CD4-positive, alpha-beta memory T cell (primary cell): ENCODE measurements at places on chromosomes 2 and 18. TPM values are rescaled to one million over a fixed set of nuclear protein-coding genes. Genes with fewer than 3 reads are reported as not detected.

GRCh38 chr2:167069855-167070254, 181.6 kb downstream of the XIRP2 start:
- no peak for DNase-seq

DNA sequence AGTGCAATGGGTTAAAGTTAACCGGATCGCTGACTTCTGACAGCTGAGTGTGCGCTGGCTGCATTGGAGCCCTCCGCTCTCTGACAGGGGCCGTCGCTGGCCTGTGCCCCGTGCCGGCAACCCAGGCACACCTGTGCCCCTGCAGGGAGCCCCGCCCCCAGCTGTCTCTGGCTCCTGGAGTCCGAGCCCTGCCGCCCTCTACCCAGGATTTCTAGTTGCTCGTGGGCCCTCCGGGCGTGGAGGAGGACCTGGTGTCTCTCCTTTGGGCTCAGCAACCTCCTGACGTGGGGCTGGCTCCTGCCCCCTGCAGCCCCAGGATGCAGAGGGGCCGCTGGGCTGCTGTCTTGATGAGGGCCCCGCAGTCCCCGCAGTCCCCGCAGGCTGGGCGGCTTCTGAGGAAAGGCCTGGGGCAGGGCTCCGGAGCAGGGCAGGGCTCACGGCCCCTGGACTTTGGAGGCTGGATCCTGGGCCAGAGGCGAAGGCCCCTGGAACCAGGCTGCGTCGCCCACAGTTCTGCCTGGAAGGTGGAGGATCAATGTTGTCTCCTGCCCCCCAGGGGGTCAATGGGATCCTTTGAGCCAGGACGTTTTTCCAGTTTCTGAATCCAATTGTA, 172.8 kb downstream of the RNF144A start:
- no peak for DNase-seq

DNA sequence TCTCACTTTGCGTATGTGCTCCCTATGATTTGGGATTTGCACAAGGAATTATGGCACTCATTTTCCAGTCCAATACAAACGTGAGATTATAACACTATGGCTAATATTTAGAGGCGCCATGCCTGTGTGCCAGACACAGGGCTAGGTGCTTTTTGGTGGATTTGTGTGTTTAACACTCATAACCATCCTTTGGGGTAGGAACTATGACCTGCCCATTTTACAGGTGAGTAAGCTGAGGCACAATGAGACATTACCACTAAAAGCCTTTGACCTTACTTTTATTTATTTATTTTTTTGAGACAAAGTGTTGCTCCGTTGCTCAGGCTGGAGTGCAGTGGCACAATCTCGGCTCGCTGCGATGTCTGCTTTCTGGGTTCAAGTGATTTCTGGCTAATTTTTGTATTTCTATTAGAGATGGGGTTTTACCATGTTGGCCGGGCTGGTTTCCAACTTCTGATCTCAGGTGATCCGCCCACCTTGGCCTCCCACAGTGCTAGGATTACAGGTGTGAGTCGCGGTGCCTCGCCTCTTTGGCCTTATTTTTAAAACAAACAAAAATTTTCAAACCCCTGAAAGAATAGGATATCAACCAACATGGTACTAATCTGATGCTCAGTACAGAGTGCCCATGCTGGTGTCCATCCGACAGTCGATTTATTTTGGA, 26.6 kb upstream of the GLI2 start:
- no peak for DNase-seq

- peak; percentile 65 for DNase-seq
These were observed 94.8 kb upstream of the CXCR4 start for GRCh38 chr2:136212426-136213378.

The TFCP2L1 gene
- total RNA-seq, result not detected
